GM23338 (cell line): ENCODE measurements at places on chromosomes 5 and 9. TPM values are rescaled to one million over a fixed set of nuclear protein-coding genes. Genes with fewer than 3 reads are reported as not detected.
A peak's percentile ranks its signal among the peaks of the same experiment; 100 is the strongest.

- no peak for DNase-seq
- H3K36me3 ChIP-seq: 0 out of 2 replicates have a peak, but pooled peaks cover 8% of the 10 kb centered on the region
- no peaks in the 10 kb centered on the region for H3K27me3 ChIP-seq
- 0 out of 2 replicates have a peak overlapping the region, but pooled peaks have one; percentile 20 for H3K27ac ChIP-seq
These were observed 108.1 kb downstream of the FBXW11 start for GRCh38 chr5:171898386-171898785.

DNA sequence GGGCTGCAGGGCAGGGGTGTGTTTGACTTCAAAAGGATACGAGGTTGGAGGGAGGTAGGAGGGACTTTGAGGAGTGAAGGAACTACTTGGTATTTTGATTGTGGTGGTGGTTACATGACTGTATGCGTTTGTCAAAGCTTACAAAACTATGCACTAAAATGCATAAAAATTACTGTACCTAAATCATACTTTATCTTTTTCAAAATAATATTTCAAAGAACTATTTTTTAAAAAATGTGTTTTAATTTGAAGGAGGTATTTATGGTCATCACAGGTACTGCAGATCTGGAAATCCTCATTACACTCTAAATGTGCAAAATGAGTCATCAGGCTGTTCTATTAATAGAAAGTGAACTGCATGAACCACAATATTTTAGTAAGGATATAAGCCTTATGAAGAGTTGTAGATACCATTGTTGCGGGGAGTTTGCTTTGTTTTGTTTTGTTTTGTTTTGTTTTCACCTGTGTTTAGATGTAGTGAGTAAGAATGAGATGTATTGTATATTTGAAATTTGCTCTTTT, 116.9 kb downstream of the ARRDC3 start:
- no peaks in the 10 kb centered on the region for H3K27me3 ChIP-seq
- no peaks in the 10 kb centered on the region; the same call in 1 of the 2 replicates for H3K4me1 ChIP-seq
- no peak for DNase-seq
- H3K27ac ChIP-seq: no peak overlapping the region
- no peaks in the 10 kb centered on the region for H3K36me3 ChIP-seq

- H3K27ac ChIP-seq: no peak overlapping the region
- H3K36me3 ChIP-seq: no peaks in the 10 kb centered on the region
- H3K27me3 ChIP-seq: no peaks in the 10 kb centered on the region
- DNase-seq: no peak
- H3K4me1 ChIP-seq: peaks cover 9% of the 10 kb centered on the region
These were observed 48.4 kb downstream of the ADAMTS16 start for GRCh38 chr5:5188376-5189050.

DNA sequence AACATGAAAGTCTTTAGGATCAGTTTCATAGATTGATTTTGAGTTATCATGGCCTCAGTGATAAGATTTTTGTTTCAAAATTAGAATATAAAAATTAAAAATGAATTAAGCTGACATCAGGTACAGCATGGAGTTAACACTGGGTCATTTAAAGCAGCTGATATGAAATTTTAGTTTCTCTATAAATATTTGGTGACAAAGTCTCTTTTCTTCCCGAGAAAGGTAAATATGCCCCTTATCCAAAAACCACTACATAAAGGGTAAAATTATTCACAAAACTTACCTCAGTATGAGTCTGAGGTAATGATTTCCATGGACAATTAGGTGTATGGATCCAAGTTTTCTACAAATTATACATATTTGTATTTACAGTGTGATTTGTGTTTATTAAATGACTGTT, 121.5 kb upstream of the PJA2 start:
- no peaks in the 10 kb centered on the region for H3K27me3 ChIP-seq
- H3K4me1 ChIP-seq: no peaks in the 10 kb centered on the region
- H3K4me3 ChIP-seq: no peak overlapping the region
- H3K27ac ChIP-seq: no peak overlapping the region
- no peaks in the 10 kb centered on the region for H3K36me3 ChIP-seq
- DNase-seq: no peak

The DMRT3 gene
- not detected in 2 replicates for total RNA-seq

The EQTN gene
- total RNA-seq: 0.24 TPM in 1 of 2 replicates, not detected in the other

The FOXD4L6 gene
- 0.21 TPM in 1 of 2 replicates, not detected in the other for total RNA-seq

The FOXD4 gene
- 0.31 TPM in 1 of 2 replicates, not detected in the other for total RNA-seq
